ENCODE measurements at places on chromosomes 5 and 9.

DNA sequence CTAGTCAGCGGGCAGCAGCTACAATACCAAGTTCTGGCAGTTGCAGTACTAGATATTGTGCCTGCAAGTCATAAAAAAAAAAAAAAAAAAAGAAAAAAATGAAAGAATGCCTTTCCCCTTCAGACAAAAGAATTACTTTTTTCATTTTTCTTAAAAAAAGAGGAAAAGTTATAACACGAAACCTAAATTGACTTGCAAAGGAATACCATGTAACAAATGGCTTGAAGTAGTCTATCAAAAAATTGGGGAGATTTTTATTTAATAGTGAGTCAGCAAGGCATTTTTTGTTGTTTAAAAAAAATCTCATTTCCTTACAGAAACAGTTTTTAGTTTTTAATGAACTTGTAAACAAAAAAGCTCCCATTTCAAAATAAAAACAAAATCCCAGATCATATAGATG lies 55.6 kb downstream of the CSNK1A1 start:
- DNase-seq = no peak

GRCh38 chr5:50874306-50875001 lies 208.0 kb downstream of the PARP8 start:
- no peak for DNase-seq

DNA sequence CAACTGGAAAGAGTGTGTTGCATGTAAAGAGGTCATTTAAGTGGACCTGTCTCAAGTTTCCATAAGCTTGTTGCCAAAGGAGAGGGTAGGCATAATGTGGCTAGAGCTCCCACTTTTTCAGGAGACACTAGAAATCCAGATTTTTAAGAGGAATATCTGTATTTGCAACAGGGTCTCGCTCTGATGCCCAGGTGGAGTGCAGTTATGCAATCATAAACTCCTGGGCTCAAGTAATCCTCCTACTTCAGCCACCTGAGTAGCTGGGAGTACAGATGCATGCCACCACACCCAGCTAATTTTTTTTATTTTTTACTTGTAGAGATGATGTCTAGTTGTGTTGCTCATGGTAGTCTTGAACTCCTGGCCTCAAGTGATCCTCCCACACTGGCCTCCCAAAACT lies 183.5 kb downstream of the NIPBL start:
- no peak for DNase-seq

DNA sequence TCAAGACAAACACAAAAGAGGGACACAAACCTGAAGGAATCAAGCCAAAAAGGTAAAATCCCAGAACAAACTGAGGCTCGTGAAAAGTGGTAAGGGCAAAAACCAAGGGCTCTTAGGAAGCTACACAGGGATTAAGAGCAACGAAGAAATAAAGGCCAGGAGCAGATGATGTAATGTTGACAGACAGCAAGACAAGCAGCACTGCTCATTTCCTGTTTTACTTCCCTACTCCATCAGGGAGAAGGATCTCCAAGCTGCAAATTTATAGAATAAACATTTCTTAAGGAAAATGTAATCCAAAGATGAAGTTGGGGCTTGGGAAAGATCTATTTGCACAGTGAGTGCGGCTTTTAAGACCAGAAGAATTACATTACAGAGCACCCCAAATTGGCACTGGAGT lies 182.3 kb upstream of the MAP1B start:
- no peak for DNase-seq

DNA sequence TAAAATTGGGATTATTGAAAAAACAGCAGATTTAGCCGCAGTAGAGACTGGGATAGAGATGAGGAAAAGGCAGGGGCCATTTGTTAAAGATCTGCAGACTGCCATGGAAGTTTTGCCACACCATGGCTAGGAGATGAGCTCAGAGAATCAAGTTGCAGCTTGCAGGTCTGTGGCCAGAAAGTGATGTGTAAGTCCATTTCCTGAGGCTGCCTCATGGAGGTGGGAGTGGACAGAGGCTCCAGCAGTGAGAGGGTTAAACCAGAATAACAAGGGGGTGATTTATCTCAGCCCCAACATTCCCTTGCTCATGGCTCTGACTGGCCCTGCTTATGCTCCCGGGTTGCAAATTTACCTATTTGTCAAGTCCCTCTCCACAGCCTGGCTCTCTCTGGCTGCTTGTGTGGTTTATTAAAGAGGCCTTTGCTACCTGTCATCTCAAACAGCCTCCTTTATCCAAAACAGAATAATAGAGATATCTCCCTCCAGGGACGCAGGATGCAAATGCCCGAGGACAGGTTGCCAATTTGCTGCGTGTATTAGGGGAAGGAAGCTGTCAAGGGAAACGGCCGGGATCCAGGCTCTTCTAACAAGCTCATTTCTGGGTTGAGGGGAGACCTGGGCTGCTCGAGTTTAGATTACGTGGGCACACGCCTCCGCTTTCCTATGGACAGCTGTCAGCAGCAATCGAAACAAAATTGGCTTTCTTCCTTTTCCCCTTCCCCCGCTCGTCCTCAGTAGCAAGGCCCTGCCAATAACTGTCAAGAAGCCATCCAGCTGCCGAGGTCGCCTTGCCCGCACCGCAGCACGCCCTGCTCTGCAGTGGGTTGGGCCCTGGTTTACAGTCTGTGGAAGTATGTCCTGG lies 72.8 kb upstream of the PITX1 start:
- no peak for DNase-seq

DNA sequence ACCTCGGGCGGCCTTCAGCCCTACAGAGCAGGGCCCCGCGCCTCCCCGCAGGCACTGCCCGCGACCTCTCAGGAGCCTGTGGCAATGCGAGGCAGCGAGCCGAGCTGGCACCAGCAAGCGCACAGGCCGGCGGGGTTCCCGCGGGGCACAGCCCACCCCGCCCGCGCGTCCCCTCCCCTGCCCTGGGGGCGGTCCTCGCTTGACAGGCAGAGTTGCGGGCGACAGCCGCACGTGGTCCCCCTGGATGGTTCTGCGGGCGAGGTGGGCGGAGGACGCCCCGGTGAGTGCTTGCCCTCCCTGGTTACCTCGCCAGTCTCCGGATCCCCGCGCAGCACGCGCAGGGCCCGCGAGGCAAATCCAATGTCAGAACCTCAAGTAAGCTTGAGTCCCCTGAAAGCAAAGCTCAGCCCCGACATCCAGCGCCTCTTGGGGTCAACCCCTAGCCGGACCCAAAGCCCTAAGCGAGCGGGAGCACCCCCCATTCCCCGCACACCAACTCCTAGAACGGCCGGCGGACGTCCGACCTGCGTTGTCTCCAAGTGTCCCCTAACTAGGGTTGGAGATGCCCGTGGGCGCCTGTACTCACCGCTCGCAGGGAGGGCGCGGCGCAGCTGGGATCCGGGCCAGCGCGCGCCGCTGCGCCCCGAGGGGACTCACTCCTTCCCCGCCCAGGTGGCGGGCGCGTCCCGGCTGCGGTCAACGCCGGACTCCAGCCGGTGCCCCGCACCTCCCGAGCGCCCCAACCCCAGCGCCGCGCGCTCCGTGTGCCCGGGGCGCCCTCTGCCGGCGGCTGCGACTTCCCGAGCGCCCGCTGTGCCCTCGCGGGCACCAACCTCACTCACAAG lies at the start of gene DRD1:
Gene DRD1, minus strand, starts transcription at position 123 of the 845 bp plus-strand sequence. CDS start 1,083 bp downstream, outside the sequence.
- peak; percentile 67 for DNase-seq

- DNase-seq = no peak
Observed at GRCh38 chr9:78788101-78788500, 491.2 kb downstream of the PSAT1 start.

DNA sequence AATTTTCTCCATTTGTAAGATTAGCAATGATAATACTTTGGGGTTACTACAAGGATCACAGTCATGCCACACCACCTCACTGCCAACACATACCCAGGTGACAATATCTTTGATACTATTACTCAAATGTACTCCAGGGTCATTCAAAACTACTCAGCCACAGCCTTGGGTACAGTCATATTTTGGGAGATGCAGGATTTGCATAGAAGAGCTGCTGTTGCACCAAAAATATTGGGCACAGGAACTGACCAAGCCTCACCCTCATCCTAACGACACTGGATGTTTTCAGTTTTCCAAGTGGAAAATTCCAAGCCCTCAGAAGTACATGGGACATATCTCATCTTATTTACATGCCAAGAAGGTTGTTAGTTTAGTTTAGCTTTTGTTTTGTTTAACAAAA lies 120.9 kb upstream of the C6 start:
- DNase-seq = no peak

DNA sequence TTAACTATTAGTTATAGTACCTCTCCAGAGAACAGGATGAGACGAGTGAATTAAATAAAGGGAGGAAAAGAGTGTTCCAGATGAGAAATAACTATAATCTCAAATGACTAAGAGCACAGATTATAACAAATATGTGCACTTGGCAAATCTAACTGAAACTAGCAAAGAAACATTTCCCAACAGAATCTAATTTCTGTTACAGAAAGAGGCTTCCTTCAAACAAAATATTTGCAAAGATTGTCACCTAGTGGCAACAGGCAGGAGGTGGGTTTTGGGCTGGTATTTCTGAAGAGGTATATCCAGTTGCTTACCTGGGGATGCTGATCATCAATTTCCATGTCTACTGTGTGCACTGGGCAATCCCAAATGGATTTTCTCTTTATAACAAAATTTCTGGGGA lies 5.6 kb upstream of the SPDL1 start:
- no peak for DNase-seq

DNA sequence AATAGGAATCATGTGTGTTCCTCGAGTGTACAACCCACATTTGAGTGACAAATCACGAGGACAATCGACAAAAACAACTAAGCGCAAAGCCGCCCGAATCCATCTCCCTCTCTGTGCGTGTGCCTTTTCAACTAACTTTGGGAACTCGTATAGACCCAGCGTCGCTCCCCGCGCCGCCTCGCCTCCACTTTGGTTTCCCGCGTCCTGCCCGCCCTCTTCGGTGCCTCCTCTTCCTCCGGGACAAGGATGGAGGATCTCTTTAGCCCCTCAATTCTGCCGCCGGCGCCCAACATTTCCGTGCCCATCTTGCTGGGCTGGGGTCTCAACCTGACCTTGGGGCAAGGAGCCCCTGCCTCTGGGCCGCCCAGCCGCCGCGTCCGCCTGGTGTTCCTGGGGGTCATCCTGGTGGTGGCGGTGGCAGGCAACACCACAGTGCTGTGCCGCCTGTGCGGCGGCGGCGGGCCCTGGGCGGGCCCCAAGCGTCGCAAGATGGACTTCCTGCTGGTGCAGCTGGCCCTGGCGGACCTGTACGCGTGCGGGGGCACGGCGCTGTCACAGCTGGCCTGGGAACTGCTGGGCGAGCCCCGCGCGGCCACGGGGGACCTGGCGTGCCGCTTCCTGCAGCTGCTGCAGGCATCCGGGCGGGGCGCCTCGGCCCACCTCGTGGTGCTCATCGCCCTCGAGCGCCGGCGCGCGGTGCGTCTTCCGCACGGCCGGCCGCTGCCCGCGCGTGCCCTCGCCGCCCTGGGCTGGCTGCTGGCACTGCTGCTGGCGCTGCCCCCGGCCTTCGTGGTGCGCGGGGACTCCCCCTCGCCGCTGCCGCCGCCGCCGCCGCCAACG lies at the start of gene GPR150:
Gene GPR150, plus strand, starts transcription at position 58 of the 840 bp plus-strand sequence. Its CDS starts 189 bp downstream, at position 247.
- peak; percentile 30 for DNase-seq

DNA sequence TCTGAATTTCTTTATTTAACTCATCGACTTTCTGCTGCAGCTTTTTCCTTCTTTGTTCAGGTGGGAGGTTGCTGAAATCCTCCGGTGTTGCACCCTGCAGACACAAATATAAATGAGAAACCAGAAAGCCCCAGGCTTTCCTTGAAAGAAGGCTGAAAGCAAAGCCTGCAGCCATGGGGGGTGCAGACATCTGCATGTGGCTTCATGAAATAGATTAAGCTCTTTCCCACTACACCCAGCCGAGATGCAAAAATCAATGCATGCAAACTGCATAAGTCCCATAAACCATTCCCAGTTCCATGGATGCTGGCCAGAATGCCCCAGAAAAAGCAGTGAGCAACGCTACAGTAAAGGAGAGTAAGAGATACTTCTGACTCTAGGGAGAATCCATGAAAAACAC lies 73.6 kb downstream of the USP20 start:
- no peak for DNase-seq

GRCh38 chr9:106892632-106893031 lies 29.7 kb downstream of the ZNF462 start:
- peak; percentile 47 for DNase-seq

DNA sequence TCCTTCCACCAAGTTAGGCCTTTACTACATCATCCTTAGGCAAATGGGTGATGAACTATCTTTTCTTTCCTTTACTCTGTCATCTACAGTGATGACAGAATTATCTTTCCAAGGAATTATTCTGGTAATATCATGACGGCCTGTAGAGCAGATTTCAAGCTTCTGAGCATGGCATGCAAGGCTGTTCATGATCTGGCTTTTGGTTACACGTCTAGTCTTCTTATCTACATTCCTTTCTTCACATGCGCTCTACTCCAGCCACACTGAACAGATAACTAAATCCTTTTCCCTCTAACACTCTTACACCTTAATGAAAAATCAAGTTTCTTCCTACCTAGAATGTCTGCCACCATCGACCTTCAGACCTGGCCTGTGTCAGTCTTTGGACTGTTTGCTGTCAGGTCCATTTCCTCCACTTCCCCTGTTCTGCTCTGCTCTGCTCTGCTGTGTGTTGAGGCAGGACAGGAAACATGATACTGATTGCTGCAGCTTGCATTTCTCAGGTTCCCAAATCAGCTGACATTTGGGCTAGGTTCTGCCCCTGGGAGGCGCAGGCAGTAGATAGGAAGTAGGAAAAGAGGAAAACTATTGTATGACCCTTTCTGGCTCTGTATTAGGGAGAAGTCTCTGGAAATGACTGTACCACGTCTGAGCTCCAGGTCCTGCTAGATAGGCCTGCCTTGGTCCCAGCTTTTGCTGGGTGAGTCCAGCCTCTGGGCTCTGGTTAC lies 4.2 kb downstream of the SCGB3A2 start:
- no peak for DNase-seq

DNA sequence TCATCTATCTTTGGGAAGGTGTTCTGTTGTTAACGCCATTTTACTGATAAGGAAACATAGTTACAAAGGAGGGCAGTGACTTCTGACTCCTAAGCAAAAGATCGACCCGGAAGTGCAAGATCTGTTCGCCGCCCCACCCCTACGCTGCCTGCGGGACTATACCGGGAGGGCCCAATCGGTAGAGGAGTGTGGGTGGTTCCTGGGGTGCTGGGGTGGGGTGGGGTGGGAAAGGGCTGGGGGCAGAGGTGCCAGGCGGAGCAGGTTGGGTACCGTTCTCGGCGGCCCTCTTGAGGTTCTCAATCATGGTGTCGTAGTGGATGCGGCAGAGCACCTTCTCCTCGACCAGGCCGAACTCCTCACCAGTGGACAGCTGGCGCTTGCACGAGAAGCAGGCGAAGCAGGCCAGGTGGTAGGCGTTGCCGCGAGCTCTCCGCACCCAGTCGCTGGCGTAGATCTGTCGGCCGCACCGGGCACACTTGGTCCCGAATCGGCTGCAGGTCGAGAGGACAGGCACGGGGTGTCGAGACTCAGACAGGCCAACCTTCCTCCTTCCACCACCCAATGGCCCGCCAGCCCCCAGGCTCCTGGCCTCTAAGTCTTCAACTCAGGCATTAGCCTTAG lies 11.8 kb downstream of the LHX6 start:
- no peak for DNase-seq
